NCI-H2081 treated with DMSO at 0.1 percent for 48 hours (cell line): ENCODE measurements at places on chromosomes 2 and 18.

GRCh38 chr2:152336854-152337510 is 2.0 kb downstream of the FMNL2 start:
- DNase-seq = no peak

GRCh38 chr2:14420851-14421250 is 211.7 kb upstream of the LRATD1 start:
- no peak for DNase-seq

- no peak for DNase-seq
Measured at GRCh38 chr2:176464886-176465564, 195.8 kb downstream of the MTX2 start.

DNA sequence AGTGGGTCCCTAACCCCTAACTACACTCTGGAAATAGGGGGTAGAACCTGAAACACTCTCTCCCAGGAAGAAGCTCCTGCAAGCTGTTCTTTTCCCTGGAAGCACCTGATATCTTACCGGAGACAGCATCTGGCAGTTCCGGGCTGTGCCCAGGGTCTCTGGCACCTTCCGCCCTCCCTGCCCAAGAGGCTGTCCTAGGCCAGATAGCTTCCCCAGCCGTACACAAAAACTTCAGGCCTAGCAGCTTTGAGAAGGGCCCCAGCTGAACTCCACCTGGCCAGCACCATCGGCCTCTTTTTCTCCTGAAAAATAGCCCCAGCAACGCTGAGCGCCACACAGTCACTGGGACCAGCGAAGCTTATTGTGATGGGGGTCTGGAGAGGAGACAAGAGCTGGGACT is 9.7 kb downstream of the OSR1 start:
- no peak for DNase-seq

DNA sequence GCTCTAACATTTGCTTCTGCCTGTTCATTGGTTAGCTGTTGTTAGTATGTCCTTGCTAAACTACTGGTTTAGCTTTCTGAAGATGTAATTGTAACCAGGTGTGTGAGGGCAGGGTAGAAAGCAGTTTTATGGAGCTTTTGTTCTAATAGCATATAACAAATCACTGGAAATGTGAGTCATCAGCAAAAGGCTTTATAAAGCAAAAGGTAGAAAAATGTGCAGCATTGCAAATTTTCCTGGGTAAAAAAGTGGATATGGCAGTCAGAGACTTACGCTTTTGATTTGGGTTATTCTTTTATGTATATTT is 85.3 kb downstream of the ZNF407 start:
- no peak for DNase-seq

GRCh38 chr18:31399306-31400032 is 22.9 kb downstream of the DSG4 start:
- no peak for DNase-seq

- DNase-seq = peak; percentile 57
Measured at GRCh38 chr2:46650556-46651001, 171.2 kb downstream of the TMEM247 start.

- no peak for DNase-seq
Measured at GRCh38 chr2:13504808-13505207, 788.1 kb downstream of the TRIB2 start.

DNA sequence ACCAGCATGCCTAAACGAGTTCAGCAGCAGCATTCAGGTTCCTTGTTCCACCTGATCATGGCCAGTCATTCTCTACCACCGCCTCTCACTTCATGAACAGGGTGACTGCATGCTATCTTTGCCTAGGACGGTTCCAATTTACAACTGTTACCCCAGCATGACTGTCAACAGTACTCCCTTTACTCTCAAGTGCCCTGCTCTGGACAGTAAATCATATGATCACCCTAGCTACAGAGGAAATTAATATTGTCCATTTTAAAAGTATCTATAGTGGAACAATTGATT is 25.7 kb downstream of the MGAT4A start:
- DNase-seq = no peak

DNA sequence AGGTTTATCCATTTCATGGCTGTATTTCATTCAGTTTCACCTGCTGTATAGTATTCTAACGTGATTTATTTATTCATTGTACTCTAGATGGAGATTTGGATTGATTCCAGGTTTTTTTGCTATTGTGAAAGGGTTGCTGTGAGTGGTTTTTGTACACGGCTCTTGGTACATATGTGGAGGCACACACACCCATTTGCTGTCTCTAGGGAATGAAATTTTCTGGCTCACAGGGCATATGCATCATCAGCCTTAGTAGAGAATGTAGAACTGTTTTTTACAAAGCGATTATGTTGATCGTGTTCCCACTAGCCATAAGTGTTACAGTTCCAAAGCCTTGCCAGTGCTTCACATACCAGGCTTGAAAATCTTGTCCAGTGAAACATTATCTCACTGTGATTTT is 5.1 kb downstream of the SPTBN1 start:
- no peak for DNase-seq

GRCh38 chr18:33803636-33804035 is 225.6 kb downstream of the ASXL3 start:
- no peak for DNase-seq

DNA sequence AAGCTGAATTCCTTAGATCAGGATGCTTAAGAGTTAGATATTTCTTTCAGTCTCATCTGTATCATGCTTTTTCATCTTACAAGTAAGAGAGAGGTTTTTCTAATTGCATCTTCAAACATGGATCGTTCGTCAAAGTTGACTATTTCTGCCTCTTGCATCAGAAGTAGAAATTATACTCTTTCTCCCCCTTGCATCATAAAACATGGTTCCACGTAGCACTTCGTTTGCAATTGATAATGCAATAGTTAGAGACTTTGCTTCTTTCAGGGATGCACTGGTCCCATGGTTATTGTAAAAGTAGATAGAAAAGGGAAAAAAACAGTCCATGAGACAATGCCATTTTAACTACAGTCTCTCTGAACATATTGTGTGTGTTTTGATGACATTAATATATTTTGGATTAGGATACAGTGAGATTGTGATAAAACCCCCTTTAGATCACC is 75.1 kb upstream of the PARD3B start:
- DNase-seq = no peak

GRCh38 chr2:905833-906140 is 44.9 kb upstream of the SNTG2 start:
- no peak for DNase-seq

GRCh38 chr2:31726457-31726856 is 145.7 kb upstream of the SRD5A2 start:
- DNase-seq = no peak

DNA sequence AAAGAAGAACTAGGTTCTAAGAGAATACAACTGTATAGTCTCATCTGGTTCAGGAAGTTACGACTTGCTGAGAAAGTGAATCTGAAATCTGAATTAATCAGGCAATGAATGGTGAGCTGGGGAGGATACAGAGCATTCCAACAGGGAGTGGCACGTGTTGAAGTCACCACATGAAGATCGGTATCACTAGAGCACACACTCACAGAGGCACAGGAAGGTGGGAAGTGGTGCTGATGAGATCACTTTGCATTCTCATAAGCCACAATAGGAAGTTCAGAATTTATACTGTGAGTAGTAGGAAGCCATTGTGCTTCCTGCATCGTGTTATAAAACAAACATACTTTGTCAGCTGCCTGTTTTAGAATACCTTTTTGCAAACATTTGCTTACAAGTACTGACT is 615.0 kb upstream of the DDX18 start:
- no peak for DNase-seq

GRCh38 chr2:191222507-191222906 is 22.7 kb upstream of the MYO1B start:
- no peak for DNase-seq

DNA sequence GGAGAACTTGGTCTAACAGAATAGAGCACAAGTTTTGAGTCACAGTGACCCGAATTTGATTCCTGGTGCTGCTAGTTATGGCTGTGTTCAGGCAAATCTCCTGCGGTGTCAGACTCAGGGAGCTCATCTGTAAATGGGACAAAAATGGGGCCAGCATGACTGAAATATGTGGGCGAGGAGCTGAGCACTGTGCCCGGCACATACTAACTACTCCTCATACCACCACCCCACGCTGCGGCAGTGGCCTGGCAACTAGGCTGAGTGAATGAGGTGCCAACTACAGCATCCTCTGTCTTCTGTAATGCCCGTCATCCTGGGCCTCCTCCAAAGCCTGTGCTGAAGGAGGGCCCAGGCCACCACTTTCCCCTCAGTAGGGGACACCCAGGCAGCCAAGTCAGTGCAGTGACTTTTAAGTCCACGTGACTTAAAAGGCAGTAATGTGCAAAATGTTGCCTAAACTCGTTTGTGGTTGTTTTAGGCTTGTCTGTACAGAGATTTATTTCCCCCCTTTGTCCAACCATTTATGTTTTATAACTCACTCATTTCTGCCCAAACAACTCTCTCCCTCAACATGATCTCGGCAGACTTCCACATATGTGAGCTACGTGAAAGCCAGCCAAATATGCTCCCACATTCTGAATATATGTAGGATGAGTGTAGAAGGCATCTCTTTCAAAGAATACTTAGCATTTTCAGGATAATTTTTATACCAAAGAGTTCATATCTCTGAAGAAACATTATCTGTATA is 773.7 kb downstream of the TSN start:
- no peak for DNase-seq

- DNase-seq = no peak
Measured at GRCh38 chr2:63047321-63048279, 3.0 kb upstream of the OTX1 start.

GRCh38 chr2:158926478-158926948 is 41.9 kb upstream of the TANC1 start:
- DNase-seq = no peak
